Activated CD4-positive, alpha-beta T cell treated with anti-CD3 and anti-CD28 coated beads, Interleukin-2, Interleukin-4, amounts not matched to agents 100 ng/mL and 50 ng/mL, durations not matched to agents 16 hours and 8 hours (primary cell): ENCODE measurements at places on chromosomes 3 and 15.

DNA sequence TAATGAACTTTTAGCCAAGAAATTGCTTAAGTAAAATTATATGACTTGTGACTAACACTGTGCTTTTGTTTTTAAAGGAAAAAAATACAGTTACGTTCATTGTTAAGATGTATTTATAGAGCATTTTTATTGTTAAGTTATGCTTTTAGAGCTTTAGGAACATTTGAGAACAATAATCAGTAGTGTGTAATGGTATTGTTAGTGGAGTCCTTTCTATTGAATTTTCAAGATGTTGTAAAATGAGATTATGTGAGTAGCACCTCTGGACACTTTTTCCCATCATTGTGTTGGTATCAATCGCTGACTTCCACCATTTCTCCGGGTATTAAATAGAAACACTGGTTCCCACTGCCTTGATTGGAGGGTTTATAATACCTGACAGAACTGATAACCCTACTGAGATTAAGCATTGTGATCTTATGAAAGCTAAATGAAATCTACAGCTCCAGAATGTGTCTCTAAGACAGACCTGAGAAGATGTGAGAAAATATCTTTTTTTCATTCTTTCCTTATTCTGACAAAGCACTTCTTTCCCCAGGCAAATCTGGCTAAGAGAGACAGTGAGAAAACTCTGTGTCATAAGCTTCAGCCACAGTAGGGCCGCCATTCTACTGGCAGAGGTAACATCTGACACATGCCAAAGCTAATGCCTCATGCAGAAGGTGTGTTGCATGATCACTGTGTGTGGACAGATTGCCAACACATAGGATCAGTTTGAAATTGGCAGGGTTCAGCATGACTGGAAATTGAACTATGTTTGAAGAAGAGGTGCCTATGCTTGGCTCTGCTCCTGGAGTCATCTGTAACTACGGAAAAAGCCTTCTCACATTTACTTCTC is 610.8 kb downstream of the MECOM start:
- DNase-seq: no peak

GRCh38 chr3:84783281-84783680 is 175.5 kb upstream of the CADM2 start:
- DNase-seq: no peak

- no peak for DNase-seq
These were observed 8.9 kb upstream of the CTDSPL start for GRCh38 chr3:37852771-37853170.

DNA sequence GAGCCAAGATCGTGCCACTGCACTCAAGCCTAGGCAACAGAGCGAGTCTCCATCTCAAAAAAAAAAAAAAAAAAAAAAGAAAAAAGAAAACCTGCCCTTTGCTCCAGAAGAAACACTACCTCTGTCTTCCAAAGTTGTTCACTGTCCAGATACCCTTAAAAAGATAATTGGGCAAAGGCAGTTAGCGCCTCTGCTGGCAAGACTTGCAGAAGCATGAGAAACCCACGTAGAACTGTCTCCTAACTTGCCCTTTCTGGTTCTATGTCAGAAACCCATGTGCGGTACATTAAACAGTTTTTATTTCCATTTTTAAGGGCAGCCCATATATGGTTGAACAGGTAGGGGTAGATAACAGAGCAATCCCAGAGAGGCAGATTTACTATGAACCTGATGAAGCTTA is 1026.4 kb downstream of the ROBO2 start:
- DNase-seq: no peak

- DNase-seq: no peak
These were observed 100.9 kb upstream of the ROPN1 start for GRCh38 chr3:124092811-124093210.

- DNase-seq: no peak
These were observed 451.1 kb upstream of the KCNMB2 start for GRCh38 chr3:178084938-178085816.

- no peak for DNase-seq
These were observed 181.4 kb downstream of the SMAD6 start for GRCh38 chr15:66883284-66883911.

DNA sequence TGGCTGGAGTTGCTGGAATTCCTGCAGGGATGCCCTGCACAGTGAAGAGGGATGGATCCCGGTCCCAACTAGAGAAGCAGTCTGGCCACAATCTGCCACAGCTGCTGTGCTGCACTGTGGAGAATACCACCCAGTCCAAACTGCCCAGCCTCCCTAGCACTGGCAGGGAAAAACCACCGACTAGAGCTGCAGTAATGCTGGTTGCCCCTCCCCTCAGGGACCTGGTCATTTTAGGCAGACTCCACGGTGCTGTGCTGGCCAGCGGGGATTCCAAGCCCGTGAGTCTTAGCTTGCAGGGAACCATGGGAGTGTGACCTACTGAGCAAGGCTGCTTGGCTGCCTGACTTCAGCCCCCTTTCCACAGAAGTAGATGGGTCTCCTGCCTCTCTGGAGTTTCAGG is 478.0 kb upstream of the ATP11B start:
- DNase-seq: no peak

DNA sequence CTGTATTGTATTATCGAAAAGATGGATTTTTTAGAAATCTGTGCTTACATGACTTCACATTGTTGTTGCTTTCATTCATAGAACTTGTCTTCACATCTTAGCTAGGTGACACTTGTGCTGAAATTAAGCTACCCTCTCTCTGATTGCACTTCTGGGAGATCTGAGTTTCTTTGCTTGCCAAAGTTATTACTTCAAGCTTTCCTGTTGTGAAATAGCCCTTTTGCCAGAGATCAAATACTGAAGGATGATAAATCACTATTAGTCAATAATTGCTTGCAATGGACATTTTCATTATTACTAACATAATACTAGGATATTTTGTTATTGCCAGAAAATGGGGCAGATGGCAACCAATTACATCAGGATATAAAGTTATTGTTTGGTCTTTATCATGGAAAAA is 34.7 kb downstream of the PIK3CA start:
- no peak for DNase-seq

DNA sequence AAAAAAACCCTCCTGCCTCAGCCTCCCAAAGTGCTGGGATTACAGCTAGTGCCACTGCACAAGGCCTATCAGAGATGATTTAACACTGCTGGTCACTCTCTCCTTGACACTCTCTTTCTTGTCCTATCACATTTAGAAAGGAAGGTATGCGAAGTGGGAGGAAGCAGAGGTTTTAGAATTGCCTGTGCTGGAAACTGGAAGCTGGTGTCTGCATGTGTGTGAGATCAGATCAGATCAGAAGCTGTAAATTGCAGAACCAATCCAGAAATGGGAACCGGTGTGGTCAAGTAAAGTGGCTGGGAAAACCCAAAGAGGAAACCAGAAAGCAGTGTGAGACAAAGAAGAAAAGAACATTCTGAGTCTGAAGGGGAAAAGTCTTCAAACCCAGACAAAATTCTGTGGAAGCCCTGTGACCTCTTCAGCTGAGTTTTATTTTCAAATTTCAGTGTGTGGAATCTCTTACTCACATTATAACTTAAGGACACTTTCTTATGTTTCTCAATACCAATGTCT is 2.8 kb downstream of the EFHB start:
- peak; percentile 84 for DNase-seq

GRCh38 chr15:31461911-31462480 is 135.4 kb downstream of the KLF13 start:
- no peak for DNase-seq

GRCh38 chr3:193865896-193866480 is 270.0 kb upstream of the HES1 start:
- DNase-seq: no peak

- no peak for DNase-seq
These were observed 251.4 kb upstream of the C2CD4B start for GRCh38 chr15:62416526-62416925.

DNA sequence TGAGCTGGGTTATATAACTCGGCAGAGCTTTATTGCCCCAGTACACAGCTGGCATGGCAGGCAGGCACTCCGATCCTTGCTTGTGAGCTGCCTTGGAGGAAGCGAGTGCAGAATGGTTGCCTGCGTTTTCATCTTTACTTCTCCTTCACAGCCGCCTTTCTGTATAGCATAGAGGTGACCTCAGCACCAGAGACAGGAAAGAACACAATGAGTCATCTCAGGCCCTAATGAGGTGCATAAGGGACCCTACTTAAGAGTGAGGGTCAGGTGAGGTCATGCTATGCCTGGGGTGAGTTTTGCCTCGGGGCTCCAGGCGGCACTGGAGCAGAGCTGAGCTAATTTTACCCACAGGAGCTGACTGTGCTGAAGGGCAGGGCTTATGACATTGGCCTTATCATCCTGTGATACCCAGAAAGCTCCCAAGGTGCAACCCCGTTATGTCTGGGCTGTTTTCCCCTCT is 43.5 kb downstream of the LPP start:
- DNase-seq: no peak

GRCh38 chr15:37973856-37974255 is 39.4 kb downstream of the TMCO5A start:
- no peak for DNase-seq
